ENCODE measurements at places on chromosomes 5 and 9.

DNA sequence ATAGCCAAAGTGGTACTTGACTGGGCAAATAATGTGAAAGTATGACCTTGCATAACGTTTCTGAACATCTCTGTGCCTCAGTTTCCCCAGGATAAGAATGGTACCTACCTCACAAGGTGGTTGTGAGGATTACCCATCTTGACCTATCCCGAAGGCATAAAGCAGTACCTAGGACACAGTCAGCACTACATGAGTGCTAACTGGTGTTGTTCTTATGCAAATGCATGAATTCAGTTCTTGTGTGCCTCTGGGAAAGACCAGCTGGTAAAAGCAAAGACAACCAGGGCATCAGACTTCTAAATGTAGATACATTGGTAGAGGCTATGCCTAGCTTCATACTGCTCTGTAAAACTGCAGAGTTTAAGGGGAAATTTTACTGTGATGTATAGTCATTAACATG, 21.8 kb upstream of the TMEM252 start:
- ATAC-seq = no peak

GRCh38 chr9:20632705-20633104, 10.4 kb upstream of the MLLT3 start:
- ATAC-seq = no peak

DNA sequence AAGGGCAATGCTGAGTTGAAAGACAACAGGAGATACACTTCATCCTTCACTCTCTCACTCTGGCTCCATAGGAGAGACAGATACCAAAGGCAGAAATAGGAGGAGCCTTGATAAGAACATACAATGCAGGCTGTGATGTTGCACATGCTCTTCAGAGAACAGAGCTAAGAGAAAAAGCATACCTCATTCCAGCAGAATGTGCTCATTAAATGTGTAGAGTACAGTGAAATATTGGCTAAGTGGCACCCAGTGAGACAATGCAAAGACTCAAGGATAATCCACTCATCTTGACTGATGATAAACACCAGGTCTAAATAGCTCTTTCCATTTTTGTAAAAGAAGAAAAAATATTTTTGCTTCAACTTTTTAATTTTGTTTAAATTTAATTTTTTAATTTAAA, 139.7 kb downstream of the OR2K2 start:
- ATAC-seq = no peak

DNA sequence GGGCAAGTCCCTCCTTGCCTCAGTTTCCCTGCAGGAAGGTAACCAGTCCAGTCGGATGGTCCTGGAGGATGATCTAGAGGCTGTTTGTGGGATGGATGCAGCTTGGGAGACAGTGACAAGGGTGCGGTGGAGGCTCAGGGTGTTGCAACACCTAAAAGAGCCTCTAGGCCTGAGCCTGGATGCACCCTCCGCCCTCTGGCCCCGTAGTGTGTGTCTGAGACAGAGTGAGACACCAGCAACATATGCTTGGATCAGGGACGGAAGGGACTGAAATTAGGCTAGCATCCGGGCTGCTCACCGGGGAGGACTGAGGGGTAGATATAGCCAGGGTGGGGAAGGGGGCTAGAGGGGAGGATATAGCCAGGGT, 1.1 kb downstream of the CRAT start:
- no peak for ATAC-seq

GRCh38 chr5:57955511-57955910, 472.9 kb upstream of the ACTBL2 start:
- no peak for ATAC-seq

GRCh38 chr5:86968301-86968753, 299.4 kb upstream of the RASA1 start:
- ATAC-seq = no peak

GRCh38 chr9:135086597-135087488, 625 bp upstream of the OLFM1 start:
- ATAC-seq = no peak

DNA sequence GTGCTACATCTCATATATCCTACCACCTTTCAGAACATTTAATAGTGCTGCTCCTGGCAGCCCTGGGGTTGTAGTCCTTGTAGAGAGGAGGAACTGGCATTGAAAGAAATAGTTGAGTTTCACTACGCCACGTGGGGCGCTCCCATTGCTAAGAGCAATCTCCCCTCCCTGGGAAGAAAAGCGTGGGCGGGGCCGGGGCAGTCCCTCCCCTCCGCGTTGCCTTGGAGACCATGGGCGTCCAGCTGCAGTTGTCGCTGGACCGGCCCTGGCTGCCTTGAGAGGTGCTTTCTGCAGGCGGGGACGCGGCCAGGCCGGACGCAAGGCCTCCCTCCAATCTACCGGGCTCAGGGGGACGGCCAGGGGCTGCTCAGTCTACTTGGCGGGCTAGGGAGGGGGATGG, 368 bp upstream of the CCDC180 start:
- peak; percentile 32 for ATAC-seq

GRCh38 chr9:135612437-135612836, 26.9 kb downstream of the GLT6D1 start:
- no peak for ATAC-seq

- peak; percentile 47 for ATAC-seq
Observed at GRCh38 chr5:14399054-14399692, 182.4 kb upstream of the OTULINL start.

DNA sequence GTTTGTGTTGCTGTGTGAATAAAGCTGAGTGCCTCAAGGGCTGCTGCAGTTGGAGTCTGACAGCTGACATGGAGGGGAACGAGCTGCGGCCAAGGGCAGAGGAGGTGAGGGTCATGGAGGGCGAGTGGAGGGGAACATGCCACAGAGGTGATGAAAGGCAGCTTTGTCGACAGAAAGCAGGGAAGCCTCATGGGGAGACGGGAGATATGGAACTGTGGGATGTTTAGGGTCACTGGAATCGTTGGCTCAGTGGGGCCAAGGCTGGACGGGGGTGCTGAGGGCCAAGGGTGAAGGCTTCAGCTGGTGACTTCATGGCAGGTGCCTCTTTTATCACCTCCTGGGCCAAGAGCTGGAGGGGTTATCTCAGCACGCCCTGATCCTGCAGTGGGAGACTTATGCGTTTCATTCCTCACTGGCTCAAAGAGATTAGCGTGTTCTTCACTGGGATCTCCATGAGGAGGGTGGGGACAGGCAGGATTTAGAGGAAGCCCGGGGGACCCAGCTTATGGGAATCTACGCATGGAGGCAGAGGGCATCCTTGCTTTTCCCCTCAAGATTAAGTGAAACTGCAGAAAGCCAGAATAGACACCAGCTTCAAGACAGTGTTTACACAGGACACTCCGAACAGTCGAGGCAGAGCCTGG, 42.2 kb downstream of the FAM240B start:
- no peak for ATAC-seq

GRCh38 chr9:119003882-119004617, 365.2 kb downstream of the BRINP1 start:
- ATAC-seq = no peak

GRCh38 chr5:148993283-148993936, 69.5 kb downstream of the SH3TC2 start:
- ATAC-seq = no peak

DNA sequence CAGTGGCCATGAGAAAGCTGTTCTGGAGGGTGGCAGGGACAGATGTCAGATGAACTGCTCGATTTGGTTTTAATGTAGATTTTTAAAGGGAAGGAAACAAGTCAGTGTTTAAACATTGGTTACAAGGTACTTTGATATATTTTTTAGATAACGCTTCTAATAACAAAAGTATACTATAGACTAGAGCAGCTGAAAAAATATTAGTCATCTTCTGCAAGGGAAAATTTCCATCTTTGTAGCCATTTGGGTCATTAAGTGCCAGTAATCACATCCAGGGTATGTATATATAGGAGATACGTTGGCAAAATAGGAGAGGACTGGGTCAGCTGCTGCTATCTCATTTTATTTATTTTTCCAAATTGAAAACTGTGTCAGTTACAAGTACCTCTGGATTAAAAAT, 69.0 kb downstream of the SV2C start:
- ATAC-seq = no peak

- ATAC-seq = no peak
Observed at GRCh38 chr9:79089054-79089560, 482.7 kb upstream of the TLE4 start.

GRCh38 chr9:131608493-131609037, 63.2 kb downstream of the PRRT1B start:
- no peak for ATAC-seq

DNA sequence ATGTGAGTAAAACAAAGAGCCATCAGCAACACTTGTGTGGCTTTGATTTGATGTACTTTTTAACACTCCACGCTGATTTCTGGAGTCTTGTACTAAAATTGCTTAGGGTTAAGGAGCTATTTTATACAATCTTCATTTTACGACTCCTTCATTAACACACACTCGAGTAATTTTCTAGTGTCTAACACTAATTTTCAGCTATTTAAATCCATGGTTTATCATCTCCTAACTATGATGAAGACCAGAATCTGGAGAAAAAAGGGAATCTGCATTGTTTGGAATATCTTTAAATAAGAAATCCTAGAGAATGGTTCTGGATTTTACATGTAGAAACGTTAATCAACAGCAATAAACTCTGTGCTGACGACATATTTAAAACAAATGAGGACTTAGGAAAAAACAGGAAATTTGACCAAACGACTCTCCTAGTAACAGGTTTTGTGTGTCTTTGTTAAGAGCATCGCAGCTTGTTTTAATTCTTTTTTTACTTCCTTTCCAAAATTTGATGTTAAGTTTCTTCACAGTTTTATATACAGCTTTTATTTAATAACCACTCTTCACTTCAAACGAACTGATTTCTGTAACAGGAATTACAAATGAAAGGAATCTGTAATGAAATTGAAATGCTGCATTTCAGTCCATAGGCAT, 138.5 kb downstream of the AOPEP start:
- no peak for ATAC-seq

DNA sequence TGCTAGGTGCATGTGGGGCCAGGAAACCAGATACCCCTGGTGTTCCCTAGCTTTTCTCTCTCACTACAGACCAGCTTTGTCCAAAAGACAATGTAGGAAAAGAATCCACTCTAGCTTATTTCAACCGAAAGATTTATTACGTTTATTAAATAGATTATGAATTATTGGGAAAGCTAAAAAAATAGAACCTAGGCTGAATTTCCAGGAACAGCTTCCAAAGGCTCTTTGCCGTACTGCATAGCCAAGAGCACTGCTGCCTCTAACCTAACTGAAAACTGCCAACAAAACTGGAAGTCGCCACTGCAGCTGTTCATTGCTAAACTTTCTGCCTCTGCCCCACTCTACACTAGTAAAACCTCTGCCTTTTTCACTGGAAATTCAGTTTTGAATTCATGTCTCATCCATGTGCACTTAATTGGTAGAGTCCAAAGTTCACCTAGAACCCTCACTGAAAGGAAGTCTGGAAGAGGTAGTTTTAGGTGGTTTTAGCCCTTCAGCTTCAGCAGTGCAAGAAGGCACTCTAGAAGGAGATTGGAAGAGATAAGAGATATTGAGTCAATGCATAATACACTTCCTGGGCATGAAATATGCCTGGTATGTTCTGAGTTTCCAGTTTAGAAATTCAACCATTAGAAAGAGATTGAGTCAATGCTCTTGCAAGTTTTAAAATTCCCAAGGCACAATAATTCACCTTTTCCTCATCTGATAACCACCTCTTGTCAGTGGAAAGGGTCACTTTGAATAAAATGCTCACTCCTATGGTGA, 927.9 kb downstream of the MAT2B start:
- no peak for ATAC-seq

- ATAC-seq = no peak
Observed at GRCh38 chr9:100100146-100100667, 1.2 kb downstream of the INVS start.

DNA sequence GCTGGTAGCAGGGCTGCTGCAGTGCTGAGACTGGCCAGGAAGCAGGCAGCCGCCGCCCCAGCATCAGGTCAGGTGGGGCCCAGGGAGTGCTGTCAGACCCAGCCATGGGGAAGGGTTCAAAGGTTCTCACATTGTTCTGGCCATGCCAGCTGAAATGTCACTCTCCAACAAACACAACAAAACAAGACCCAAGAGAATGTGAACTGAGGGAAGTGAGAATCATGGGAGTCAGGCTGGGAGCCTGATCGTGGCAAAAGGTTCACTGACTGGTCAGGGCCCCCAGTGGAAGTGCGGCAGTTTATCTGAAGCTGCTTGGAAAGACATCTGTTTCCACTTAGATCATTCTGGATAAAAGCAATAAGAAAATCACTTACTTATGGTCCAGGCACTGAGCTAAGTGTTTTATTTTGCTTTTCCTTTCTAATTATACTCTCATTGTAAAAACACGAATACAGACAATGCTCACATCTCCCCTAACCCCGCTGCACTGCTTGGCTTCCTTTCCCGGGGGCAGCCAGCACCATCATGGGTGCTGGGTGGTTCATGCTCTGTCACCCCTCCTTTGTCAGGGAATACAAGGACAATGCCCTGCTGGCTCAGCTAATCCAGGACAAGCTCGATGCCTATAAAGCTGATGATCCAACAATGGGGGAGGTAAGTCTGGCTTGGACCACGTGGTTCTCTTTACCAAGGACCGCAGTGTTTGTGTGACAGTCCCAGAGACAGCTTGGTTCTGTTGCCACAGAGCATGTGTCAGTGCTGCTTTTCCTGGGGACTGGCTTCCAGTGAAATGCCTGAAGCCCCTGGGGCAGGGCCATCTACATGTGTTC, 41.9 kb upstream of the CFAP157 start:
- no peak for ATAC-seq

DNA sequence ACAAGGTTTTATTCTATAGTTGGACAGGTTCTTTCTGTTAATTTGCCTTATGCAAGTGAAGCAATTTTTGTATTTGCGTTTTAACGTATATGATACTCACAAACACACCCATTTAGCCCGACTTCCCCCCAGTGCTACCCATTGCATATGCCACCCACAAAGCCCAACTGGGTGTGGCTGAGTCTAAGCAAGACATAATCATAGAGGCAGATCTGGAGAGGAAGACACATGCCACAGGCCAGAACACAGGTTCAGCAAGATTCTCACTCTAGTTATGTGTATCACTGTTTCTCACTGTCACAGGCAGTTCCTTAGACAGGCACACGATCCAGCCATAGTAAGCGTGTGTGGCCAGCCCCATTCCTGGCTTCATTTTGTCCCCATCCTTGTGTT, 29.0 kb upstream of the PUM3 start:
- peak; percentile 75 for ATAC-seq

- no peak for ATAC-seq
Observed at GRCh38 chr9:114482593-114482992, 22.7 kb downstream of the WHRN start.

- peak; percentile 64 for ATAC-seq
Observed at GRCh38 chr5:154714266-154714986, 40.8 kb upstream of the LARP1 start.

DNA sequence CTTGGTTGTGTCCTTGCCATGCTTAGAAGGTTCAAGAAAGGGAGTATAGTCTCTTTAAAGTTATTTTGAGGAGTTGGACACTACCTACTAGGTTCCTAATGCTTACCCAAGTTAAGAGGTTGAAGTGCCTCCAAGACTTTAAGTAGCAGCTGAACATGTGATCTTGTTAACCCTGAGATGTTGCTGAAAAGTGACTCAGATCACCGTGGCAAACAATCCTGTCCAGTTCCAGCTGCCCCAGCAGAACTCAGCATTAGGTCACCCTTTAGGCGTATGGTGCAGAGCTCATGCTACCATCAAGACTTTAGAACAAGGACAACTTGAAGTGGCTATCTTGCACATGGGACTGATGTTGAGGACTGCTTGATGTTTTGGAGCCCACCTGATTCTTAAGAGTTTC, 22.5 kb downstream of the ZNF462 start:
- ATAC-seq = no peak
